ENCODE measurements at places on chromosomes 4 and X.

- DNase-seq = no peak
These were observed 69.4 kb downstream of the KCNIP4 start for GRCh38 chr4:21879187-21879586.

GRCh38 chr4:149409146-149409545 lies 406.5 kb downstream of the IQCM start:
- no peak for DNase-seq

DNA sequence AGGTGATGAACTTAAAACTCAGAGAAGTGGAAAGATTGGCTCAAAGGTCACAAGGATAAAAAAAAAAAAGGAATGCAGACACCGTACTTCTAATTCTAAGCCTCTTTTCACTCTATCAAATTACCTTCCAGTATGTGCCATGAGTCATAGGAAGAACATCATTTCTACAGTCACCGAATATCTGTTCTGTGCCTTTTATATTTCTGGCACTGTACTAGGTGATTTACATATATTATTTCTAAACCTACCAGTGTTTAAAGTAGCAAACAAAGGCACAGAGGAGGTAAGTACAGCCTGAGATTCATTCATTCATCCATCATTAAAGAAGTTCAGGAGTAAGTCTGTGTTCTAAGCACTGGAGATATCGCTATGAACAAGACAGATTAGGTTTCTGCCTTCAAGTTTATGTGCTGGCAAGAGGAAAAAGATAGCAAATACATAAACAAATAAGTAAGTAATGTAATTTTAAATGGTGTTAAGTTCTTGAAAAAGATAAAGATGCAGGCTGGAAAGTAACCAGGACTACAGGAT lies 65.3 kb downstream of the PALLD start:
- DNase-seq = no peak

- DNase-seq = no peak
These were observed 78.7 kb downstream of the CNOT6L start for GRCh38 chr4:77740480-77740879.

- no peak for DNase-seq
These were observed 81.2 kb downstream of the LIMCH1 start for GRCh38 chr4:41619161-41619560.

GRCh38 chrX:50099331-50099730 lies 101.5 kb downstream of the AKAP4 start:
- DNase-seq = no peak

DNA sequence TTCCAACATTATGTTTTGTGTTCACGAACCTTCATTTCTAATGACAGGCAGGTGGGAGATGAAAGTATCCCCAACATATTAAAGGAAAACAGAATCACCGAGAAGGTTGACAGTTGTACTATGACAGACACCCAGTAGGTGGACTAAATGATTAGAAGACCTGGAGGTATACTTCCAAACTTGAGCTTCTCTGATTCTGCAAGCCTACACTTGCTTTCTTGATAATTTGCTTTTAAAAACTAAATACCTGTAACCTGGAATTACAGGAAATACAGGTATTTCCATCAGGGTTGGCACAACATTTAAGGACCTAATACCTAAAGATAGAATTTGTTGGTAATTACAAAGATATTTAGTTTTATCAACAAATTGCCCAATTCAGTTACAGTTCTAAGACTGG lies 43.4 kb downstream of the C4orf51 start:
- DNase-seq = no peak

- DNase-seq = no peak
These were observed 54.3 kb downstream of the FAT4 start for GRCh38 chr4:125369098-125369497.

DNA sequence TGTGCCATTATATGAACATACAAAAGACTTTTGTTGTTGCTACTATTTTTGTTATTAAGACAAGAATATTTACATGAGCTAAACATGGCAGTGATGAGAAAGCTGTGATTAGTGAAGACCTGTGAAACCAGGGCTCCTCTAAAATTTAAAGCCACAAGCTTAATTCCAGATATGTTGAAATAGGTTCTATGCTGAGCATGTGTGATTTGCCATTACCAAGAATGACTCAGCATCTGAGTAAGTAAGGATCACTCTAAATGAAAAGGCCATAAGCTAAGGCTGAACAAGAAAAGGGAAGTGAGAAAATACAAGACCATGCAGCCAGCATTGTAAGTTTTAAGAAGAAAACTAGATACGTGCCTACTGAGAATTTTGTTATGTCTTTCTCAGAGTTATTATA lies 75.9 kb upstream of the CAMK2D start:
- no peak for DNase-seq

- no peak for DNase-seq
These were observed 78.5 kb upstream of the PDHA2 start for GRCh38 chr4:95761426-95761825.

DNA sequence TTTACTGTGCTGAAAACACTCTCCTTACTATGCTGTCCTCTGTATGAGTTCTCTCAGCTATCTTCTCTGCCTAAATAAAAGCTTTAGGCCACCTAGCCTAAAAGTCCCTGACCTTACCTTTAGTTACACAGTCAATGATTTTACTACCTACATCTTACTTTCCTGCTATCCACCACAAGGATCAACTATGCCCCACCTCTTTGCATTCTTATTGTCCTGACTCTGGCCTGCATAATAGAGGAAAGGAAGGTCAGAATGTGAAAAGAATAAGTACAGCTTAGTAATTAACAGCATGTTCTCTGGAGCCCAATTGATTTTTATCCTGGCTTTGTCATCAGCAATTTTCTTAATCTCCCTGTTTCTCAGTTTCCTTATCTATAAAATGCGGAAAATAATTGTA lies 1257.8 kb downstream of the RPA4 start:
- no peak for DNase-seq

DNA sequence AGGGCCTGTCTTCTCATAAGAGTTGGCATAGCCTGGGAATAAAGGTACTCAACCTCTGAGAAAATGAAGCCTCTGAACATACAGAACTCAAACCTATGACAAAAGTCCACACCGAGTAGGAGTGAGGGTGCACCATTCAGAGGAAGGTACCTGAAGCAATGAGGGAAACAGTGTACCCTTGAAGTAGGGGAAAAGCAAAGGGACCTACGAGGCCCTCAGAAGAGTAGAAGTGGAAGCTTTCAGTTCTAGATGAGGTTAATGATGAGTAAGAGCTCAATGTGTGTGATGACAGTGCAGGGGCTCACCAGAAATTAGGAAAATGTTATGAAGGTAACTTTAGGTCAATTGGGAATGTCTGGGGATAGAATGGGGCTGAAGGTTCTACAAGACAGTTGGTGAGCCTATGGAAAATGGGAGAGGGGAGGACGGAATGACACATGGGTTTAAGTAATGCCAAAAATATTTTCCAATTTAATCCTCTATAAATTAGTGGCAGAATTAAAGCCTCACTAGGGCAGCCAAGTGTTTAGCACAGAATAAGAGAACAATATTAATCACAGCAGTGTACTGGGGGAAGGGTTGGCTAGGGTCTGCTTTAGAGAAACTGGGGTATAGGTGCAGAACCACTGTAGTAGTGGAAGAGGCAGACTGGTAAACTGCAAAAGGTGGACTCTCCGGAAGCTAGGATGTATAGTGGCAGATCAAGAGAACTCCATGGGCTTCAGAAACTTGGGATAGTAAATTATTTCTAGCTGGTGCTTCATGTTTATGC lies 39.8 kb downstream of the RAB33A start:
- DNase-seq = no peak

- no peak for DNase-seq
These were observed 219.9 kb downstream of the CCNG2 start for GRCh38 chr4:77376788-77377460.

- DNase-seq = no peak
These were observed 36.6 kb downstream of the SAT1 start for GRCh38 chrX:23819385-23820234.

GRCh38 chr4:89660444-89661172 lies 176.4 kb downstream of the SNCA start:
- no peak for DNase-seq

- DNase-seq = no peak
These were observed 155.1 kb downstream of the ANXA5 start for GRCh38 chr4:121541696-121542095.

GRCh38 chr4:3451956-3452355 lies 10.2 kb downstream of the HGFAC start:
- DNase-seq = no peak

GRCh38 chr4:123588631-123589241 lies 192.1 kb downstream of the SPRY1 start:
- no peak for DNase-seq

DNA sequence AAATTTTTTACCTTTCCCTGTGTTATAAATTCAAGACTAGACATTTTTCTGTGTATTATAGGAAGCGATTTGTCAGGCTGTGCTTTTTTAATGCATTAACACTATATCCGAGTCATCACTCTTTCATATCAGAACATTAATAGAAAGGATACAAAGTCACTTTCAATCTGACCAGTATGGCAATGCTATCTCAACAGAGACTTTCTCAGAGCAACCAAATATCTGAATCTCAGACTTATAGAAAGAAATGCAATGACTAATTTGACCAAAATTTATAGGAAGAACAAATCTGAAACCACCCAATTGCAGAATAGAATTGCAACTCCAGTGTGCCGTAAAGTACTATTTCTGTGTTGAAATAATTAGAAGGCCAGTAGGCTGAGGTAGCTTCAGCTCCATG lies 473 bp upstream of the TKTL2 start:
- DNase-seq = no peak

- DNase-seq = no peak
These were observed 117.1 kb downstream of the GPC3 start for GRCh38 chrX:133868250-133868649.
